ENCODE measurements at places on chromosomes 3 and 15. TPM values are rescaled to one million over a fixed set of nuclear protein-coding genes. Genes with fewer than 3 reads are reported as not detected.

- no peak for DNase-seq
These were observed 202.6 kb downstream of the VGLL3 start for GRCh38 chr3:86788371-86788770.

GRCh38 chr3:88573472-88573871 is 423.7 kb downstream of the C3orf38 start:
- no peak for DNase-seq

DNA sequence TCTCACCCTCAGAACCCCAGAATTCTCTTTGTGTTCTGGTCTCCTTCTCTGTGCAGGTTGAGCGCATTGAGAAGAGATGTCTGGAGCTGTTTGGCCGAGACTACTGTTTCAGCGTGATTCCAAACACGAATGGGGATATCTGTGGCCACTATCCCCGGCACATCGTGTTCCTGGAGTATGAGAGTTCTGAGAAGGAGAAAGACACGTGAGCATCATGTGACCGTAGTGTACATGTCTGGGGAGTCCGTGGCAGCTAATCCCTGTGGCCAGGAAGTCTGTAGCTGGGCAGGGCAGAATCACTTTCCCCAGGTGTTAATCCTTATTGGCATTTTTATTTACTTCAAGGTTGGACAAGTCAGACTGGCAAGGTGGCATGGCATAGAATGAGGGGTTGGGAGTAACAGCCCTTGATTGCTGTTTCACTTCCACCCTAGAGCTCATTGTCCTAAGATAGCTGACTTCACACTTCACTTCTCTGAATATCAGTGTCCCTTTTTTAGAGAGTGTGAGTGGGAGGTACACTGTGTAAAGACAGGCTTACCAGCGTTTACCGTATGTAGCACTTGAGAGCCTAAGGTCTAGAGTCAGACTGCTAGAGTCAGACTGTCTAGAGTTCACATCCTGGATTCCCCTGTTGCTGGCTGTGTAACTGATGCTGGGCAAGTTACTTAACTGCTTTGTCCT is 4.4 kb downstream of the MTMR14 start:
- no peak for DNase-seq

DNA sequence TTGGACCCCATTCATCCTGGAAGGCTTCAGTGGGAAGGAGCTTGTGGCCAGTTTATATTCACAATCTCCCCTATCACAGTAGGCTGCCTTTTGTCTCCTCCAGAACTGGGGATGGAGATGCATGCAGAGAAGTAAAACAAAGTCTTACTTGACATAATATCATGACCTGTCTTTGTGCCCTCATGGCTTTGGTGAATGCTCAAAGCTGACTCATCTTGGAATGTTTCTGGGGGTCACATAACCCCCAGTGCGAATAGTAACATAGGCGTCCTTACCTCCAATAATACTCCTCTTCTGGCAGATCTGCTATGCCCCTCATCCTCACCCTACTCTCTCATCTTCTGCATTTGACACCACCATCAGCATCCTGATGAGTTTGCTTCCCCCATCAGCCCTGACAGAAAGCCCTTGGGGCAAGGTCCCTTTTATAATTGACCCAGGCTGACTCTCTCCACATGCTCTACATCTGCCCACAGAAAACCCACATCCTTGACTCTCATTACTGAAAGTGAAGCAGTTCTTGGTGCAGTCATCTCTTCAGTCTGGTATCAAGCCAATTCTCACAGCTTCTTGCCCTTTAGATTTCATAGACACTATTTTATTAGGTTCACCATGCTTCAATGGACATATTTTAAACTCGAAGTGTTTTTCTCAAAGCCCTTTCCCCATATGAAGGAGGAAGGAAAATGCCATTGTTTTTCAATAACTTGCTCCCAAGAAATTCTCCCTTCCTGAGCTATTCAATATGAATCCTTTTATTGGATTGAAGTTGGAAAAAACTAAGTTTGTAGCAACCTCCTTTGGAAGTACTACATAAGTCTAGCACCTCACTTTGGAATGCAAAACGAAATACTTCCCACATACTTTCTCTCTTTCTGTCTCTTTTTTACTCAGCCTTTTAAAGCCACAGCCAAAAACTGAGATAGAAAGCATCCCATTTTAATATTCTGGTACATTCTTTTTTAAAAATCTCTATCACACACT is 36.6 kb downstream of the OSTN start:
- DNase-seq = no peak

DNA sequence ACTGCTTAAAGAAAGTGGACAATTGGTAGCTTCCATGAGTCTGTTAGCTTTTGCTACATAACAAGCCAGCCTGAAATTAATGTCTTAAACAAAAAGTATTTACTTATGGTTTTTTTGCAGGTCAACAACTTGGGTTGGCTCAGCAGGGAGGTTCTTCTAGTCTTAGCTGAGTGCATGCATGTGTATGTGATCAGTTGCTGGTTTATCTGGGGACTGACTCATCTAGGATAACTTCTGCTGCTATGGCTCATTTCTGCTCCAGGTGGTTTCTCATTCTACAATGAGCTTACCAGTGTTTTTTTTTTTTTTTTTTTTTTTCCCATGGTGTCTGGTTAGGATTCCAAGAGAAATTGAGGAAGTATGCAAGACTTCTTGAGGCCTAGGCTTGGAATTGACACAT is 244.7 kb downstream of the NSUN3 start:
- no peak for DNase-seq

DNA sequence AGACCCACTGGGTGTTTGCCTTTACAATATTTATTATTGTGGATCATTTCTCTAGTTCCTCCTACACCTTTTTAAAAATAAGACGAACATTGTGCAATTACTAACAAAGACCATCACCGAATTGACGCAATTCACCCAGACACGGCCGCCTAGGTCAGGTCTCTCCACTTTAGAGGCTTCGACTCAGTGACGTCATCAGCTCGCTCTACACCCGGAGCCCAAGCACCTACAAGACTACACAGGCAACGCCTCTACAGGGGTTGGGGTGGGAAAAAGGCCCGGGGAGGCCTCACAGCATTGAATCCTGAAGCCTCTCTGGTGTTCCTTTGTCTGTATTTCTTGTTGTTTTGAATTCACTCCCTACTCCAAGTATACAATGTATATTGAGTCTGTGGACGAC is 16.6 kb downstream of the ZIC4 start:
- no peak for DNase-seq

- DNase-seq = no peak
These were observed 176.0 kb downstream of the CDIN1 start for GRCh38 chr15:36755341-36756000.

GRCh38 chr15:26243382-26243781 is 380.3 kb upstream of the ATP10A start:
- no peak for DNase-seq

- peak; percentile 20 for DNase-seq
These were observed 27.2 kb upstream of the PLSCR4 start for GRCh38 chr3:146277953-146278631.

DNA sequence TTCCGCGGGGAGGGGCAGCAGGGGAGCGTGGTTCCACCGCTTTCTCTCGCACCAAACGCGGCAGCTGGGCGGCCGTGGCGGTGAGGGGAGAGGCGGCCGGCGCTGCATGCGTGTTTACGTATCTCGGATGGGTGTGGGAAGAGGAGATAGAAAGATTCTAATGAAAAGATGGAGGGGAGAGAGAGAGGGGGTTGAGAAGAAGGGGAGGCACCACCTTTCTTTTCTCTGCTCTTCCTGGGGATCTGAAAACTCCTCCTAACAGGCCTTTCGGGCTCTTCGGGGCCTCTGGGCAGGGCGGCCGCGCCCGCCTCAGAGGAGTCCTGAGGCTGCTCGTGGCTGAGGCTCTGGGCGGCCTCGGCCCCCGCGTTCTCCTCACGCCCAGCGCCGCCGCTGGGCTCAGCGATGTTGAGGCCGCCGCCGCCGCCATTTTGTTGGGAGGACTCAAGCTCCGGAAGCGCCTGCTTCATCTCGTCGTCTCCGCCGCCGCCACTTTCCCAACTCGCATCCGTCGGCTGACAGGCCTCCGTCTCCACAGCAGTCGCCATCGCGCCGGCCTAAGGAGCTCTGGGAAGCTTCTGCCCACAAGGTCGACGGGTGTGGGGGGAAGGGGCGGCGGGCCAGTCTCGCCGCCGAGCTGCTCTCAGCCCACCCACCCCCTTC is 473 bp downstream of the TASOR start:
- DNase-seq = peak; percentile 55

DNA sequence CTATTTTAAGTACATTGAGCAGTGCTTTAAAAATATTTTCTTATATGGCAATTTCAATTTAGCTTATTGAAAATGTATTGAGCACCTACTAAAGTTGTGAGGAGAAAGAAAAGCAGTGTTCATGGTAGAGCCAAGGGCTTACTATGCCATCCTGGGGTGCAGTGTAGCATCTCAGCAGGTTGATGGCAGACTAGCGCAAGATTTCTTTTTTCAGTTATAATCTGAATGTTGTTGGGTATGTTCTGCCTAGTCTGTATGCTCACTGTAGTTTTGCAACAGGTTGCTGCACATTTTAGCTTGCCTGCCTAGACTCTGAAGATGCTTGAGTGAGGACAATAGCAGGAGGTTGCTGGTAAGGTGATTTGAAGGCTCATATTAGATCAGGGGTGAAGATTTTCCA is 103.1 kb upstream of the UNC13C start:
- no peak for DNase-seq

GRCh38 chr3:64548200-64548889 is 139.5 kb downstream of the ADAMTS9 start:
- DNase-seq = peak; percentile 86

DNA sequence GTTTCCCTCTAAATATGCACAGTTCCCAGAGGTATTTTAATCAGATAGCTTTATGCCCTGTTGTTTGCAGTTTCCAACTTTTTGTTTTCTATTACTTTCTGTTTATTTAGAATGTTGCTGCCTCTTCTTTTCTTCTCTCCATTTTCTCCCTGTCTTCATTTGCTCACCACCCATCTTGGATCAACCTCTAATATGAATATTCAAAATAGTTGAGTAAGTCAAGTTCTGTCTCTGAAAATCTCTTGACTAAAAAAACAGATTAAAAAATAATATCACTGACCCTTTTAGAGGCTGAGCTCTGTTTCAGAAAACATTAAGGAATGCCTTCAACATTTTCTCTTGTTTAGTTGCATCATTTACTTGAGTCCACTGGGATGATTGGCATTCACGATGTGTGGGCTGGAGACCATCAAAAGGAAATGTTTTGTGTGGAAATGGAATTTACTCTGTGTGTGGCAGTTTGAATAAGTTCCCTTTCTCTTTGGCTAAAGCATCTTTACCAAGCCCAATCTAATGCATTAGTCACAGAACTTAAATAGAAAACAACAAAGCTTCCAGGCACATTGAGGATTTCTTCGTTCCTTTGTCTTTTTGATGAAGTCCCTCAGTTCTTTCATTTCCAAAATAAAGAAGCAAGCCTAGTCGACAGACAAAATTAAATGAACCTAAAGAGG is 633.9 kb upstream of the TGFBR2 start:
- DNase-seq = no peak

- no peak for DNase-seq
These were observed 108.5 kb downstream of the GLDN start for GRCh38 chr15:51450001-51450400.

DNA sequence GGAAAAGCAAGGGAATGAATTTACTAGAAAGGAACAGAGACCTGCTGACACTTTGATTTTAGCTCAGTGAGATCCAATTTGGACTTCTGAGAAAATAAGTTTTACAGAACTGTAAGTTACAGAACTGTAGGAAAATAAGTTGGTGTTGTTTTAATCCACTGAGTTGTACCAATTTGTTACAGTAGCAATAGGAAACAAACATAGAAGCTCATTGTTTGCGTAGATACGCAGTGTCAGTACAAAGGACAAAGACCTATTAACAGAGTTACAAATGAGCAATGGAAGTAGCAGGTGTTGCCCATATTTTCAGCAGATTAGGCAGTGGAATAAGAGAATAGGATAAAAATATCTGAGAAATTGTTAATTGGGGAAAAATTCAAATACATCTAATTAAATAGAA is 385.8 kb upstream of the CNTN6 start:
- DNase-seq = no peak

DNA sequence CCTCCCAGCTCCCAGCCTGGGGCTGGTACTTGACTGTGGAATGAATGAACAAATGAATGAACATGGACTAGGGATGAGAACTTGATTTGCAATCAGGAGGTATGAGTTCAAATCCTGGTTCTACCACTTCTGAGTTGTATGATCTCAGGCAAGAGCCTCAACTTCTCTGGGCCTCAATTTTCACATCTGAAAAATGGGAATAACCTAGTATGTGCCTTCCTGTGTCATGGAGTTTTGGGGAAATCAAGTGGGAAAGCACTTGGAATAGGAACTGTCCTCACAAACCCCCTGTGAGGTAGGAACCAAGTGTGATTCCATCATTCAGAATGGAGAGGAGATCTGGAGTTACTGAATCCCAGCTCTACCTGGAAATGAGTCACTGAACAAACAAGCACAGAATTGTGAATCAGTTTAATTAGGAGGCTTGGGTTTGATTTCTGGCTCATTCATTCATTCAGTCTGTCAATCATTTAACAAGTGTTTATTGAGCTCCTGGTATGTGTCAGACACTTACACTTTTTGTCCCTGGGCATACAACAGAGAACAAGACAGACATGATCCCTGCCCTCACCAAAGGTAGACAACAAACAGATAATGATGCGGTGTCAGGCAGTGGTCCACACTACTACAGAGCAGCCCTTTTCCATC is 29.7 kb downstream of the DNASE1L3 start:
- DNase-seq = no peak

DNA sequence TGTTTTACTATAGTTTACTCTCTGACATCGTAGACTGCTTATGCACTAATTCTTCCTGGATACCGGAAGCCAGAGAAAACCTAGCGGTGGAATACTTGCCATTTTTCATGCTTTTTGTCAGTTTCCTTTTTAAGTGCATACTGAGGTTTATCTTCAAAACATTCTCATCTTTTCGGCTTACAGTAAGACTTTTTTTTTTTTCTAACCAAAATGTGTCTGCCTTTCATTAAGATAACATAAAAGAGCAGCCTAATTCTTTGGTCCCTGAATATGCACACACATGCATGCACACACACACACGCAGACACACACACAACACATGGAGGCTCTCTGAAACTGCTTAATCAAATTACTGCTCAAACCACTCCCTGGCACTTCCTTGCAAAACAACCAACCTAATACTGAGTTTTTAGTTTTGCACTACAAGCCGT is 1.3 kb downstream of the ZNF445 start:
- DNase-seq = no peak

DNA sequence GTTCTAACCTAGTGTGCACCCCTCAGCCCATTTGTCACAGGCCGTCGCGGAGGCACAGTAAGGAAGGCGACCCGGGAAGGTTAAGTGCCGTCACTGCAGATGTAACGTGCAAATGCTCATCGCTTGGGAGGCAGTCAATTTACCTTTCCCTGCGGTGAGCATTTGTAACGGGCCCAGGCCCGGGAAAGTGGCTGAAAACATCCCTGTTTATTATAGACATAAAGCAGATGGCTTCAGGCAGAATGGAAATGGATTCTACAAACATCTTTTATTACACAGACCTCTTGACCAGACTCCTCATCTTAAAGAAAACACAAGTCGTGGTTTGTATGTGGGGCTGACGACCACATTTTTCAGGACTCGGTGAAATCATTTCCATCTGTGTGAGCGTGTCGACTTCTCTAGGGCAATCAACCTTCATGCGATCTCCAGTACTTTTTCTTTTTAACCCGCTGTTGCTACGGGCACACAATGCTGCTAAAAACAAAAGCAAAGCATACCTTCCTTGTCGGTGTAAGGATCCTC is 43.6 kb downstream of the NMNAT3 start:
- DNase-seq = no peak

Gene CLDN1
- total RNA-seq = 38.2 TPM

Gene FETUB
- not detected for total RNA-seq

Gene GOLGA6L7
- total RNA-seq = not detected

Gene GOLGA6D
- total RNA-seq = 0.12 TPM

Gene MESP1
- total RNA-seq = 4.6 TPM

Gene DLG1
- total RNA-seq = 90.0 TPM

Gene VILL
- 131 TPM for total RNA-seq
